ENCODE measurements at places on chromosomes 7 and 10.
A peak's percentile ranks its signal among the peaks of the same experiment; 100 is the strongest.

- DNase-seq = no peak
Measured at GRCh38 chr7:28095231-28095630, 85.4 kb downstream of the JAZF1 start.

GRCh38 chr7:146656988-146657387 lies 540.4 kb downstream of the CNTNAP2 start:
- DNase-seq = no peak

DNA sequence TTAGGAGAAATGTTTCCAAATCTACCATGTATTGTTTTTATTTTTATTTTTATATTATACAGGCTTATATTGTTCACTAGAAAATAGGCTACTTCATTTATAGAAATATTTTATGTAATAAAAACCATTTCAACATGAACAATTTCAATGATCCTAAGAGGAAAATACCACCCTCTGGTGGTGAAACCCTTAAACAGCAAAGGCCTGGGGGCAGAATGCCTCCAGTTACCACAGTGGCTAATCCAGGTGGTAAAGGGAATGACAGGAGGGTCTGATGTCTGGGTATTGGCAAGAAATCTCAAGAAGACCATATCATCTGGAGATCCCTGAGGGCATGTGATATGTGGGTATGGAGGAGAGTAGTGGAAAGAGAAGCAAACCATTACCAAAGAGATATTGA lies 19.3 kb downstream of the MACC1 start:
- no peak for DNase-seq

GRCh38 chr10:7206412-7207100 lies 204.3 kb downstream of the SFMBT2 start:
- DNase-seq = no peak

DNA sequence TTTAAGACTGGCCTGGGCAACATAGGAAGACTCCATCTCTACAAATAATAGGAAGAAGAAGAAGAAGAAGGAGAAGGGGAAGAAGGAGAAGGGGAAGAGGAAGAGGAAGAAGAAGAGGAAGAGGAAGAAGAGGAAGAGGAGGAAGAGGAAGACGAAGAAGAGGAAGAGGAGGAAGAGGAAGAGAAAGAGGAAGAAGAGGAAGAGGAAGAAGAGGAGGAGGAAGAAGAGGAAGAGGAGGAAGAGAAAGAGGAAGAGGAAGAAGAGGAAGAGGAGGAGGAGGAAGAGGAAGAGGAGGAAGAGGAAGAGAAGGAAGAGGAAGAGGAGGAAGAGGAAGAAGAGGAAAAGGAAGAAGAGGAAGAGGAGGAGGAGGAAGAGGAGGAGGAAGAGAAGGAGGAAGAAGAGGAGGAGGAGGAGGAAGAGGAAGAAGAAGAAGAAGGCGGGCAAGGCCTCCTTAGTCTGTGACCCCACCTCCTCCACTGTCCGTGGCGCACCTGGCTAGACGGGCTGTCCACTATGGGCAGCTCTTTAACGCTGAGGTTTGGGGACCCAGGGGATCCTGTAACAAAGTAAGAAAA lies 28.8 kb upstream of the ZFAND2A start:
- DNase-seq = no peak

GRCh38 chr10:30080161-30080560 lies 20.8 kb upstream of the JCAD start:
- DNase-seq = no peak

DNA sequence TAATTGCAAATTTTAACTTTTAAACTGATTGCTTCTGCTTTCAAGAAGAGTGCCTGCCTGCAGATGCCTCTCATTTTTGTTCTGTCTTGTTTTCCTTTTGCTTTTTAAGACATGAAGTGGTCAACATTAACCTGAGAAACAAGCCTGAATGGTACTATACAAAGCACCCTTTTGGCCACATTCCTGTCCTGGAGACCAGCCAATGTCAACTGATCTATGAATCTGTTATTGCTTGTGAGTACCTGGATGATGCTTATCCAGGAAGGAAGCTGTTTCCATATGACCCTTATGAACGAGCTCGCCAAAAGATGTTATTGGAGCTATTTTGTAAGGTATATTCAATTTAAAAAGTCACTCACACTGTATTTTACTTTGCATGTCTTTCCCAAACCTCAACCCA lies 8.8 kb downstream of the GSTO2 start:
- DNase-seq = no peak

GRCh38 chr7:132871419-132871818 lies 210.5 kb downstream of the CHCHD3 start:
- no peak for DNase-seq

DNA sequence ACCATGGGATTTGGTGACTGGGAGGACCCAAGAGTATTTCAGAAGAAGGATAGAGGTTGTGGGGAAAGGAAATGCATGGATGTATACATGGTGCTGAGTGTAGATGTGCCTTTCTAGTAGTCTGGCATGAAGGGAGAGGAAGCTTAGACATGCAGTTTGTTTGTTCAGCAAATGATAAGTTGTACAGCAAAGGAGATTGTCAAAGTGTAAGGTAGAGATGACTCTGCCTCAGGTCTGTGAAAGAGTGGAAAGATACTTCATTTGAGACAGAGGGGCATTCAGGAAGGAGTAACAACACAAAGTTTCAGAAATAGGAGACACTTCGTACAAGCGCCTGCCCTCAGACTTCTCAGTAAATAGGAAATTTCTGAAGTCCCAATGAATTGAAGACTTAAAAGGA lies 152.3 kb downstream of the CELF2 start:
- no peak for DNase-seq

GRCh38 chr7:81594767-81595166 lies 175.1 kb downstream of the HGF start:
- DNase-seq = no peak

DNA sequence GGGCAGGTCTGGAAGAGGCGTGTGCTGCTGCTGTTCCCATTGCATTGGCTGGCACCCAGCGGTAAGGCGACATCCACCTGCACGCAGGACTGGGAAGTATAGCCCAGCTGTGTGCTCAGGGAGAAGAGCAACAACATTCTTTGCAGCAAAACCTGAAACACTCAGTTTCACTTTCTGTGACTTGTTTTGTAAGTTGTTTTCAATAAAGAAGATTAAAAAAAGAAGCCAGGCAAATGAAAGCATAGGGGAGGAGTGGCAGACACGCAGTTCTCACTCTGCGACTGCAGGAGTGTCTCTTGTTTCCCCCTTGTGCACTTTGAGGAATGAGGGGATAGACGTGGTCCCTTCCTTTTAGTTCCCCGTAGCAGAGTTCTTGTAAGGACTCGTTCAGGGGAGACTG lies 5.8 kb downstream of the FBH1 start:
- no peak for DNase-seq

GRCh38 chr7:13293264-13294002 lies 606.0 kb downstream of the ARL4A start:
- DNase-seq = no peak

- DNase-seq = no peak
Measured at GRCh38 chr10:104128214-104128613, 6.2 kb downstream of the SFR1 start.

DNA sequence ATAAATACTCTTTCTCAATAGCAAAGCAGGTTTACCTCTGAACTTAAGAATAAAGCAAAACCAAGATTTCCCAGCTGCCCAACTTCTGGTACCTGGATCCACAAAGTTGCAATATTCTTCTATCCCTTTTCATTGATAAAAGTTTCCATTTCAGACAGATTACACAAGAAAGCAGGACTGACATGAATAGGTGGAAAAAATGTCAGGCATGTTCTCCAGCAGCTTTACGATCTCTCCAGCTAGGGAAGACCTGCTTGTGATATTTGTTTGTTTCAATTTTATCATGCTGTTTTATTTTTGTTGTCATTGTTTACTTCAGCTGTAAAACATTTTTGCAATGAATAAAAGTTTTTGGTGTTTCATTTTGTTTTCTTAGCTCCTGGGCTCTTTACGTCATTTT lies 9.0 kb downstream of the RGS10 start:
- DNase-seq = no peak

DNA sequence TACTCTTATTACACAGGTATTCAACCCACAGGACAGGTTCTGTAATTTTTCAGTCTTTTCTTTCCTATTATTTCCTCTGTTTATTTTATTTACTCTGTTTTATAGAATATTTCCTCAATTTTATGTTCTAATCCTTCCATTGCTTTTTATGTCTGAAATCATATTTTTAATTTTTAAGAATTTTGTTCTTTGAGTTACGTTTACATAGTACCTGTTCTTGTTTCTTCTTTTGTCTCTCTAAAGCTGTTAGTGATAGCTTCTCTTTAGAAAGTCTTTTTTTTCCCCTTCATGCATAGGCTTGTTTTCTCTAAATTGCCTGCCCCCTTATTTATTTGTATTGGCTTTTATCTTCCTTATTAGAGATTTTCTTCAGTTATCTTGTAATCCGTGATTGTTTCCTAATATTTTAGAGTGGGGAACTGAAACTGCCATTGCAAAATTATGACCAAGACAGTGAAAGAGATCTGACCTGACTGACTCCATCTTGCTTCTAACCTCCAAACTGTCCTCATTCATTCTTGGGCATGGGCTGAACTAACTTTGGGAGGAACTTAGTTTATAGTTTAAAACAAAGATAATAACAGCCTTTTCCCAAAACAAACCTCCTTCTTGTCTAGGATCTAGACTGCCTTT lies 187.6 kb downstream of the PFKFB3 start:
- no peak for DNase-seq

- DNase-seq = no peak
Measured at GRCh38 chr10:78578929-78579328, 489.8 kb upstream of the ZMIZ1 start.

DNA sequence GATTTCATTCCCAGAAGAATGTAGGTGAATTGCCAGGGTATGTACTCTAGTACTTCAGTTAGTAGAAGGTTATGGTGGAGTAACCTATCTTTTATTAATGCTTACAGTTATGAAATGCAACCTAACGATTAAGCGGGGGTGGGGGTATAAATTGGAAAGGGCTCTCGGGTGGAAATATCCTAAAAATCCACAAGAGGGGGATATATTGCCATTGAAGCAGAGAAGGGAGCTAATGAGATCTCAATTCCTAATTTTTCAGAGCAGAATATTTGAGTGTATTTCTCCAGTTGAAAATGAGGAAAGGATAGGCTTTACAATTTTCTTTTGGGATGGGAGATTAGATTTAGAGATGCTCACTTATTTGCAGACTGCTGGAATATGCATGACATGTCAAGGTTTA lies 90.8 kb downstream of the DNAJB9 start:
- peak; percentile 23 for DNase-seq

GRCh38 chr10:3136763-3137611 lies 35.6 kb downstream of the PITRM1 start:
- DNase-seq = peak; percentile 63

DNA sequence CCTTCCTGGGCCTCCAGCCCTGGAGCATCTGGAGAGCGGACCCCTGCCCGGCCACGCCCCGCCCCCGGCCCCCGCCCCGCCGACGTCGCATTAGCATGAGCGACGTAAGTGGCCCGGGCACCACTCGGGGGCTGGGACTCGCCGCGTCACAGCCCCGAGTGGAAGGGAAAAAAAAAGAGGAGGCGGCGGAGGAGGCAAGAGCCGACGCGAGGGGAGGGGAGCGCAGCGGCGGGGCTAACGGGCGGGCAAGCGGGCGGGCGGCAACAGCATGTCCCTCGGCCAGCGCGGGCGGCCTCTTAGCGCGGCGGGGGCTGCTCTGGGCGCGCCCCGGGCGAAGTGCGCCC lies at the start of gene SLC18A3:
Gene SLC18A3 (plus strand): TSS at position 197 of the 344 bp plus-strand sequence. CDS start 431 bp downstream, outside the sequence.
- peak; percentile 37 for DNase-seq

- DNase-seq = no peak
Measured at GRCh38 chr10:130935128-130935439, 376.4 kb downstream of the TCERG1L start.

- DNase-seq = no peak
Measured at GRCh38 chr10:6781133-6781770, 201.2 kb upstream of the PRKCQ start.
